Astrocyte of the cerebellum (primary cell): ENCODE measurements at places on chromosomes 5 and 9.

DNA sequence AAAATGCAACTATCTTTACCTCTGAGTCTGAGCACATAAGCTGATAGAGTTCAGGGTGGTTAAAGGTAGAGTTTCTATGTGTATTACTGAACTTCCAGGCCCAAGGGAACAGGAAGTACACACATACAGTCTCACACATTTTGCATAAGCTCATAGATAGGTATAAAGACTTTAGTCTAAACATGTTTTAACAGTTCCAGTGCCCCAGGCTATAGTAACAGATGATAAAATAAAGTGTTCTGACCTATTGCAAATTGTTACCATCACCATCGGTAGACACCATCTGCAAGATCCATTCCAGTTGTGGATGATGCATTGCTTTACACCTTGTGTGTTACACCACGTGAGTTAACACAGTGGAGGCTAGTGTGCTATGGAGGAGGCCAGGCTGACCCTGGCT, 95.8 kb downstream of the TMEM174 start:
- no peak for DNase-seq

DNA sequence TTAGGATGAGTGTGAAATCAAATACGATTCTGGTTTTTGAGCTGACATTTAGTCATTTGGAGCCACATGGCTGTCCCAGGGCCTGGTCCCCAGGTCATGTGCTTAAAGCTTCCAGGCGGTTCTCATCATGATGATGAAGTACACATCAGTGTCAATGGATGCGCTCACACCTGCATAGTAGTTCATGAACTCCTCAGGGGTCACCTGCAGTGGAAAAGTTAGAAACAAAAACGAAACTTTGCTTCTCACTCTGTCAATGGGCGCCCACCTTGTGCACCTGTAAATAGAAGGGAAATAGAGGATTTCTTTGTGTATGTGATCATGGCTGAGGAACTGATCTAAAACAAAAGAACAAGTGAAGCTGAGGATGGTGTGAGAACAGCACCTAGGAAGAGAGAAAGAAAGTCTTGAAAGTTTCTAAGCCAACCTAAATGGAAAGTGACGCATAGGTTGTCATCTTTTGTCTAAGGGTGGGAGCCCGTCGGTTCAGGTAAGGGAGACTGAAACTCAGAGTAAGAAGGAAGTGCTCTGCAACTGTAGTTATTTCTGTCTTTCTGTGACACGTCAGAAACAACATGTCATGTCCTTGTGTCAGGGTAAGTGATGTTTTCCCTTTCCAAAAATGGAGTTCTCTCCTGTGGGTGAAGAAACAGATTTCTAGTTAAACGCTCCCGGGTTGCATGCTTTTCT, 33.8 kb downstream of the CAPSL start:
- DNase-seq, result no peak

GRCh38 chr5:33903118-33903517, 11.3 kb upstream of the ADAMTS12 start:
- DNase-seq, result no peak

DNA sequence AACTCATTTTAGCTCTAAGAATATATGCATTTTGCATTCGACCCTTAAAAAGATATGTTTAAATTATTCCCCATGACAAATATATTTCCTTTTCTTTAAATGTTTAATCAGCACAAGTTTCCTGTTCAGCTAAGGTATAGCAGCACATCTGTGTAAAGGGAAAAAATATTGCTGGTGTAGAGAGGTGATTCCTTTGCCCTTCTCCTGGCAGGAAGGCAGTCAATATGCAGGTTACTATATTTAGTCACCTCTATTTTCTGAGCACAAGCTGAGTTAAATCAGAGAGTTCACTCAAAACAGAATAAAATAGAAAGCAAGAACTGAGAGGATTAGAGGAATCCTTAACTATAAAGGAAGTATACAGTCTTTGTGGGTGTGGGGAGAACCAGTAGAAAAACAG, 274.4 kb upstream of the PCSK5 start:
- no peak for DNase-seq

GRCh38 chr9:137771580-137771979, 106.0 kb upstream of the CACNA1B start:
- no peak for DNase-seq

DNA sequence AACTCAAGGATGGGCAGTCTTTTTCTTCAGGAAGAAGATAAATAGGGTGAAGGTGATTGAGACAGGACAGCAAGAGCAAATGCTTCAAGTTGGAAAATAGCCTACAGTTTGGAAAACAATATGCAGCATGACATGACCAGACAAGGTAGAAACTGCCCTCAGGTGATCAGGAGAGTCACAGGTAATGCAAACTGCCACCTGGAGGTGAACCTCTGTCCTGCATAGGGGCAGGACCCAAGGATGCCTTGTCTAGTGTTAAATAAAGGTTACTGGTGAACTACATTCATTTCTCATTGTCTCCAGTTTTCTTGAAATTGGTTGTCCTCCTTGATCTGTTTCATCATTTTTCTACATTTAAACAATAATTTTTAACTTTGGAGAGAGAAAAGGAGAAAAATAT, 232.1 kb downstream of the SEMA5A start:
- no peak for DNase-seq

DNA sequence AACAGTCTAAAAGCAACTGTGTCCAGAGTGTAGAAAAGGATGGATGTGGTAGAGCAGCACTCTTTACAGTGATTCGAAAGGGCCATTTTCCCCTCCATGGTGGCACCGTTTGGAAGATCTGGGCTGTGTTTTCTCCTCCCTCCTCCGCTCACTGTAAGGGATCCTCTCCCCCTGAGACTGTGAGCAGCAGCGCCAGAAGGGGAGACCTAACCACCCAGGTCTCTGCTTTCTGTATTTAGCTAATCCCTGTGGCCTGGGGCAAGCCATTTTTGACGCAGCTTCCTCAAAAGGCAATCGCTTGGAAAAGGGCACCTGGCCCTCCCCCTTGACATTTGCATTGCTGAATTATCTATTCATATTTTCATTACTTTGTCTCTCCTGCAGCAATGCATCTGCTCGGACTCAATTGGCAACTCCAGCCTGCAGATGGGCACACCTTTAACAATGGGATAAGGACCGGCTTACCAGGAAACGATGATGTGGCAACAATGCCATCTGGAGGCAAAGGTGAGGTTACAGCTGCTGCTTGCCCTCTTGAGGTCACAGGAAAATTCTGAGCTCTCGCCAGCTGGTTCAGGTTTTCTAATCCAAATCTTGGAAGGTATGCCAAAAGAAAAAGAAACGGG, 244.3 kb upstream of the WWC1 start:
- peak; percentile 44 for DNase-seq

DNA sequence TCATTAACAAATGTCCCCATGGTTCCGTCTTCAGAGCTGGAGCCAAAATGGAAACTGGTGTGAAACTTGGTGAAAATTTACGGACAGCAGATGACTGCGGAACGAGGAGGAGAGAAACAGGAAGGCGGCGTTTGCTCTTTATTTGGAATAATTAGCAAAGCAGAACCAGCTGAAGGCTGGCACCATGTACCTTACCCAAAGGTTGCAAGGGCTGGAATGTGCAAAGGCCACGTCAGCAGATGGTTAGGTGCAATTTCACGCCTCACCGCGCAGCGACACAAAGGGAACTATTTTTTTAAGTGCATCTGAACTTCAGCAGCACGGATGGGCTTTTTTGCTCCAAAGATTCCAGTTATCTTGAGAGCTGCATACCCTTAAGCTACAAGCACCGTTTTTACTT, 127.4 kb downstream of the COL23A1 start:
- DNase-seq, result no peak

DNA sequence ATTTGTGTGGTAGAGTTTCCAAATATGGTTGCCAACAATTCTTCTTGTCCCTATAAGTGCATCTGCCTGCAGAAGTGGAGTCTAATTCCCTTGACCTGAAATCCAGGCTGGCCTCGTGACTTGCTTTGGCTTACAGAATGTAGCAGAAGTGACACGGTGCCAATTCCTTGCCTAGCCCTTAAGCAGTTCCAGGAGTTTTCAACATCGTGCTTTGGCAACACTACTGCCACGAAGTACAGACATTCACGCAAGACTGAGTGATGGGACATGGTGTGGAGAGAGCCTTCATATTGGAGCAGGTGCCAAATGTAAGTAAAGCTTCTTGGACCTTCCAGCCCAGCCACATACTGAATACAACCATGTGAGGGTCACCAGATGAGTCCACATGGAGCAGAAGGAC, 92.9 kb upstream of the NEK6 start:
- DNase-seq, result no peak
